ENCODE measurements at places on chromosomes 12 and 14.
A peak's percentile ranks its signal among the peaks of the same experiment; 100 is the strongest.

- peaks cover 5% of the 10 kb centered on the region for H3K4me1 ChIP-seq
- peak overlapping the region; percentile 74 for H3K27ac ChIP-seq
- peaks cover 5% of the 10 kb centered on the region for H3K36me3 ChIP-seq
- DNase-seq: peak; percentile 22
- H3K27me3 ChIP-seq: no peaks in the 10 kb centered on the region
- H3K4me3 ChIP-seq: peak overlapping the region; percentile 82
Measured at GRCh38 chr12:49109641-49110463, 795 bp downstream of the LMBR1L start.

DNA sequence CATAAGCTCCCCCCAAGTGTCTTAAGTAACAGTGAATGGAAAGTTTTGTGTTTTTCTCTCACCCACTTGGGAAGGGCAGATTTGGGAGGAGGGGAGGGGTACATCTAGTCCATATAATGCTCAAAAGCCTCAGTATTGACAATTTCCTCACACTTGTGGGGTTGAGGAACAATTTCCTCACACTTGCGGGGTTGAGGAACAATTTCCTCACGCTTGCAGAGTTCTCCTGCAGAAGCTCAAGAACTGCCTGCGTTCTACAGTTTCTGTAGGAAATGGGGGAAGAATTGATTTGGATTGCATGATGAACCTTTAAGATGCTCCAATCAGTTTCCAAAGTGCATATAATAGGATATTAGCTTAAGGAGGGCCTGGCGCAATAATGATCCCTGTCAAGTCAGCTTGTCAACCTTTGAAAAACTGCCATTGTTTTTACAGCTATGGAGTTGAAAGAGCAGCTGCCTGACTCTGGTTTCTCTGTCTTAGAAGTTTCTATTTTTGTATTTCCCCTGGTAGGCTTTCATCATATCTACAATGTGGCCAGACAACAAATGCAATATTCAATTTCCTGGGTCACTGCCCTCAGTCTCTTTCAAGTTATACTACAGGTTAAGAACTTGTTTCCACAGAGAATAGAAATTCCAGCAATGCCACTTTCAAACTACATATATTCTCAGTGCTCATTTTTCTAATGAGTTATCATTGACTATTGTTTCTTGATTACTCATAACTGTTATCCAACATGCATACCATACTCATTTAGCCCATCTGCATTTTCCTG is 66.5 kb downstream of the PLEKHG7 start:
- peak; percentile 37 for DNase-seq
- no peaks in the 10 kb centered on the region for H3K27me3 ChIP-seq
- no peaks in the 10 kb centered on the region for H3K4me1 ChIP-seq

- no peaks in the 10 kb centered on the region for H3K27me3 ChIP-seq
- H3K4me1 ChIP-seq: peaks cover 18% of the 10 kb centered on the region
- H3K36me3 ChIP-seq: no peaks in the 10 kb centered on the region
- H3K27ac ChIP-seq: peak overlapping the region; percentile 46
Measured at GRCh38 chr14:53517270-53517960, 364.3 kb upstream of the DDHD1 start.

DNA sequence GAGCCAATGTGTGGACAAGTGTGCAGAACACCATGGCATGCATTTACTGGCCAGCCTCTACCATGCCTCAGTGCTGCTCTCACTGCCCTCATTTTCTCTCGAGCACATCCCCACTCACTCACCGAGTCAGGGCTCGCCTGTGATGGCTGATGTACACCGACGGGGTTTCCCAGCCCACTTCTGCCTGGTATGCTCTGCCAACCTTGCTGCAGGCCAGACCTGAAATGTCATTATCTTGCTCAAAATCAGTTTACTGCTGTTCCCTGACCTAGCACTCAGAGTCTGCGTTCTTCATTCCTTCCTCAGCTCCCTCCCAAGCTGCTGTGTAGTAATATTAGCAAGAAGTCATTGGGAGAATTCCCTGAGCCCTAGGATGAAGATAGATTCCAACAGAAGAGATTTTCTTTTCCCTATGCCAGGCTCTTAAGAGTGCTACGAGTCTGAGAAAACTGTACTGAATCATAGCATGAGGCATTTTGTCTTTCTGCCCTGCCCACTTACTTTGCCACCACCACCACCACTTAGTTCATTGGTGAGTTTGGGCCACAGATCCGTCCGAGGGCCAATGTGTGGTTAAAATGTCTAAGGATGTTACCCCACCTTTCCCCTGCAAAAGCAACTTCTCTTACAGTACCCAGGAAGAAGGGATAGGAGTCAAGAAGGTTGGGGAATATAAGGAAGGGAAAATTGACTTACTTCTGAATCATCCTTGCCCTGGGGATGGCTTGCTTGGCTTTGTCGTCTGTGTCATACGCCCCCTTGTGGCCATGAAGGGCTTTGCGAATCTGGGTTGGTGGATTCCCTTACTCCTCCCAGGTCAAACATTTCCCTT is 51.0 kb downstream of the BMAL2 start:
- DNase-seq: peak; percentile 88
- H3K27ac ChIP-seq: peak overlapping the region; percentile 7
- H3K4me1 ChIP-seq: peaks cover 6% of the 10 kb centered on the region

DNA sequence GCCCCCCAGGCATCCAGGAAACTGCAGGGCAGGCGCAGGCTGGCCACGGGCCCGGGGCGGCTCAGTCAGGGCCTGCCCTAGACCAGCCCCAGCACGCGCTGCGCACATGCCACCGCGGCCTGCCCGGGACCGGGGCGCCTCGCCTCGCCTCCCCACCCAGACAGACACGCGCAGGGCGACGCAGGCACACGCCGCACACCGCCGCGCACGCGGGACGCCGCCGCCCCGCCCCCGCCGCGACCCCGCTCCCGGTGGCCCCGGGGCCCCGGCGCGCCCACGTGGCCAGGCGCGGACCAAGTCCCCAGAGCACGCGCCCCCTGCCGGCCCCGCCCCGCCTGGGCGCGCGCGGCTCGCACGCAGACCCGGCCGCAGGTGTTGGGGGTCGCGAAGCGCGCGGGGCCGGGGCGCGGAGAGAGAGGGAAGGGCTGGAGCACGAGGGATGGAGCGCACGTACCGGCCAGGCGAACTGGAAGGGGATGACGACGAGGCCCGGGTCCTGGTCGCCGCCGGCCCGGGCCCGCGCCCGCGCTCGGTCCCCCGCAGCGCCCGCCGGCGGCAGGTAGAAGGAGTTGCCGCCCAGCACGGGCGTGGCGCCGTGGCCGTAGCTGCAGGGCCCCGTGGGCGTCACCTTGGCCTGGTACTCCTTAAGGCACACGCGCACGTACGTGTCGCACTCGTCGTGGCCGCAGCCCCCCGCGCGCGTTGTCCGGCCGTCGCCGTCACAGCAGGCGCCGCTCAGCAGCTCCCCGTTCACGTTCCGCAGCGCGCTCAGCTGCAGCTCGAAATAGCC is 1.1 kb downstream of the JAG2 start:
- H3K4me1 ChIP-seq: peaks cover 4% of the 10 kb centered on the region
- no peak overlapping the region for H3K27ac ChIP-seq
- no peak for DNase-seq
- H3K36me3 ChIP-seq: no peaks in the 10 kb centered on the region

DNA sequence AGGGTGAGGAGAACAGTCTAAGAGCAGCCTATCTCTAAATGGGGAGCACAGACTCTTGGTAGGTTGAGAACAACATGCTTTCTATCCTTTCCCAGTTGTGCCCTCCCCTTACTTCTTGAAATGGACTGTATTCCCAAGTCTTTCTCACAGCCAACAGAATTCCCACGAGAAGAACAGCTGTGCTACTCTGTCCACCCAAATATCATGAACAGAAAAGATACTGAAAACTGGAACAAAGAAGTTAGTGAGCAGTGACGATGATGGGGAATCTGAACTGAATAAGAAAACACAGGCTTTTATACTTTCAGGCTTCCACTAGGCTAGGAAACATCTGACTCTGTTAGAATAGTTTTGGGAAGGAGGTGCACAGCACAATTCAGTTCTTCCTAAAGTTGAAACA is 3.4 kb downstream of the NACA start:
- peaks cover 13% of the 10 kb centered on the region for H3K36me3 ChIP-seq
- H3K27me3 ChIP-seq: no peaks in the 10 kb centered on the region
- no peak overlapping the region for H3K27ac ChIP-seq
- H3K4me3 ChIP-seq: no peak overlapping the region
- DNase-seq: no peak

DNA sequence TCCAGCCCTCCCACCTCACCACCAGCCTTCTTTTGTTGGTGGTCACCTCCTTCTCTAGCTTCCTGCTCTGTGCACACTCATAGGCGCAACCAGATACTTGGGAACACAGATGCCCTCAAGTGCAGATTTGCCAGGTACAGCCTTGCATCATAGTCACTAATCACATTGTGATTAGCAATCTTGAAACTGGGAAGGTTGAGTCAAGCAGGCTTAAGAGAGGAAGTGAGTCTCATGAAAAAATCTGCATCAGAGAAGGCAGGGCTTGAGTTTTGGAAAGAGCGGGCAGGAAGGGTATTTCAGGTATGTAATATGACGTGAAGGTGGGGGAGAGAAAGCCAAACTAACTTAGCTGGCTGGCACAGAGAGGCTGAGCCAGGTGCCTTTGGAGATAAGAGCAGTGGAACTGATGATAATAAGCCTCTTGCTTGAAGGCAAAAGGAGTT is 2.7 kb upstream of the RABGGTA start:
- no peaks in the 10 kb centered on the region for H3K27me3 ChIP-seq
- DNase-seq: peak; percentile 19
- H3K4me3 ChIP-seq: no peak overlapping the region

DNA sequence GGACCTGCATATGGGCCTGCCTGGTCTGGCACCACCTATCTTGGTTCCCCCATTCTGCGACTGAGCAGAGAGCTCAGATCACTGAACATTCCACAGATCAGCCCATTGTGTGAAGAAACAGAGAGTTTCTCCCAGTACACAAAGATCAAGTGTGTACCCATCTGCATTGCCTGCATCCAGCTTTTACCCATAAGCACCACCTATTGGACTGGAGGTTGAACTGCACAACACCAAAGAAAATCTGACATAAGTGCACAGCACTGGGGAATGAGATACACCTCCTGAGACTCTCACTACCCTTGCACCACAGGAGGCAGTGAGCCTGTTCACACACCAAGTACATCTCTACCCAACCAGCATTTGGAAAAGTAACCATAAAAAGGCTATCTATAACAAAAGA is 362.6 kb upstream of the CLEC14A start:
- no peak overlapping the region for H3K4me3 ChIP-seq
- no peaks in the 10 kb centered on the region for H3K36me3 ChIP-seq
- no peak for DNase-seq
- H3K27me3 ChIP-seq: no peaks in the 10 kb centered on the region
- no peak overlapping the region for H3K27ac ChIP-seq

- no peak for DNase-seq
- no peaks in the 10 kb centered on the region for H3K4me1 ChIP-seq
- no peak overlapping the region for H3K27ac ChIP-seq
- H3K27me3 ChIP-seq: no peaks in the 10 kb centered on the region
- no peak overlapping the region for H3K4me3 ChIP-seq
Measured at GRCh38 chr12:68481181-68481941, 129.3 kb upstream of the RAP1B start.

DNA sequence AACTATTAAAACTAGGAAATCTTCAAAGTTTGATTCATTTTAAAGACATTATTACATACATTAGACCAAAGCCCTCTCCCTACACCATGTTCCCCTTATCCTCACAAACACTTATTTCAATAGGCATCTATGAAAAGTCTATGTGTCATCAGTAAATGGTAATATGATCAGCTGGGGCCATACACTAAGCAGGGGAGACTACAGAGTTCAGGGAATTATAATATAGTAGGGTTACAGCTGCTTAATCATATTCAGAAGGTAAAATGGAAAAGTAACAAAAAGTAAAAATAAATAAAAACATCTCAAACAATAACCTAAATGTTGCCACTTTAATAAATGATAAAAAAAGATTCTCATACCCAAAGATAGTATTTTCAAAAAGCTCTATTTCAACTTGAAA is 29.1 kb downstream of the PAWR start:
- H3K27me3 ChIP-seq: no peaks in the 10 kb centered on the region
- no peak overlapping the region for H3K4me3 ChIP-seq
- H3K27ac ChIP-seq: no peak overlapping the region
- H3K36me3 ChIP-seq: no peaks in the 10 kb centered on the region

DNA sequence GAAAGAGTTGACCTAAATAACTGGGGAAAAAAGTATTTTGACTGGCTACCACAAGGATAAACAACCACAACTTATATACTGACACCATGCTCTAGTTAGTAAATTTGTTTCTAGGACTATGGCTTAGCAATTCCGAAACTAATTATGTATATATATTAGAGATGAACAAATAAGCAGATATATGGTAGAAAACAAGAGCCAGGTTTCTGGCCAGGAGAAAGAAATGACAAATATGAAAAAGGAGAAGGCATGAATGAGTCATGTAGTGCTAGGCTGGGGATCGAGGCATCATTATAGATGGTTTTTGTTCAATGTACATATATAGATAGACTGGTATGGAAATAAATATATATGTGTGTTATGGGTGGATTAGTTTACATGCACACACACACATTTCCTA is 5.5 kb upstream of the LRRC74A start:
- no peak overlapping the region for H3K4me3 ChIP-seq
- no peaks in the 10 kb centered on the region for H3K4me1 ChIP-seq
- H3K36me3 ChIP-seq: no peaks in the 10 kb centered on the region
- peaks cover 9% of the 10 kb centered on the region for H3K27me3 ChIP-seq
- no peak for DNase-seq

GRCh38 chr14:66496188-66496807 is 10.1 kb downstream of the CCDC196 start:
- no peaks in the 10 kb centered on the region for H3K4me1 ChIP-seq
- H3K27ac ChIP-seq: no peak overlapping the region
- no peak overlapping the region for H3K4me3 ChIP-seq
- no peaks in the 10 kb centered on the region for H3K36me3 ChIP-seq
- no peaks in the 10 kb centered on the region for H3K27me3 ChIP-seq

GRCh38 chr12:1605129-1606020 is 11.0 kb upstream of the FBXL14 start:
- H3K27me3 ChIP-seq: no peaks in the 10 kb centered on the region
- H3K36me3 ChIP-seq: no peaks in the 10 kb centered on the region

- DNase-seq: peak; percentile 24
- H3K27me3 ChIP-seq: no peaks in the 10 kb centered on the region
- H3K4me1 ChIP-seq: no peaks in the 10 kb centered on the region
- no peaks in the 10 kb centered on the region for H3K36me3 ChIP-seq
- H3K4me3 ChIP-seq: no peak overlapping the region
- no peak overlapping the region for H3K27ac ChIP-seq
Measured at GRCh38 chr14:86838363-86838762, 1154.6 kb downstream of the GALC start.

Measured in fibroblast of lung (primary cell).